Prostate gland (tissue), 2 donors: ENCODE measurements at places on chromosomes 4 and X. TPM values are rescaled to one million over a fixed set of nuclear protein-coding genes. Genes with fewer than 3 reads are reported as not detected.

The RPL36A gene
- total RNA-seq, result 863 TPM

The NUDT11 gene
- 114 TPM for total RNA-seq

The SLC7A11 gene
- total RNA-seq, result 1.5 TPM

The SMC1A gene
- 35.4 TPM for total RNA-seq

The HPSE gene
- 1.5 TPM for total RNA-seq

The MGARP gene
- 0.73 TPM for total RNA-seq

The EREG gene
- 0.18 TPM for total RNA-seq

The HTR2C gene
- not detected for total RNA-seq

The MAGEC2 gene
- total RNA-seq, result not detected

The FGA gene
- 0.68 TPM for total RNA-seq

The PDGFRA gene
- total RNA-seq, result 82.2 TPM

The AKAP14 gene
- 1.4 TPM for total RNA-seq

The PORCN gene
- 61.7 TPM for total RNA-seq
